ENCODE measurements at places on chromosomes 13 and 19.

GRCh38 chr19:2976609-2977000 lies 759 bp upstream of the TLE6 start:
- DNase-seq, result no peak

DNA sequence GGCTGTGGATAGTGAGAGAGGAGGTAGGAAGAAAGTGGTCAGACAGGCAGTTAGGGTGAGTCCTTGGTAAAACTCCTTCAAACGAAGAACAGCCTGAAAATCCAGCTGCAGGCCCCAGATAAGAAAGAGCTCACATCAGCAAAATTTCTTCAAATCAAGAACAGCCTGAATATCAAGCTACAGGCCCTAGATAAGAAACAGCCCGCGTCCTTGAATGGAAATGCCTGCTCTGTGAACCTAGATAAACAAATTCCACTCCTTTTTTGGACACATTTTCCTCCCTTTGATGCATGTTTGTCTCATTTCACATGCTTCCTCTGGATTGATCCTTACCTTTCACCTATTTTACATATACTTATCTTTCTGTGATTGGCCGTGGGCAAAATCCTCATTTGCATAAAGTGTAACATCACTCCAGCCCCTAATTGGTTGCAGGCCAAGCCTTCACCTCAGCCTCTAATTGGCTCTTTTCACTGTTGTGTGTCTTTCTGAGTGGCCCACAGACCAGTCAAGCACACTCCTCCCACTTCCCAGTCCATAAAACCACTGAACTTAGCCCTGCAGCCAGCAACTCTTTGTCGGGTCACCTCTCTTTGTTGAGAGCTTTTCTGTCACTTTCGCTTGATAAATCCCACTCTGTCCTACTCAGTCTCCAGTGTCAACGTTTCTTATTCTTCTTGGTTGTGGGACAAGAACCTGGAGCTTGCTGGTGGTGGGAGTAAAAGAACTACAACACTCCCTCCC lies 6.0 kb upstream of the SULT2A1 start:
- DNase-seq, result no peak

DNA sequence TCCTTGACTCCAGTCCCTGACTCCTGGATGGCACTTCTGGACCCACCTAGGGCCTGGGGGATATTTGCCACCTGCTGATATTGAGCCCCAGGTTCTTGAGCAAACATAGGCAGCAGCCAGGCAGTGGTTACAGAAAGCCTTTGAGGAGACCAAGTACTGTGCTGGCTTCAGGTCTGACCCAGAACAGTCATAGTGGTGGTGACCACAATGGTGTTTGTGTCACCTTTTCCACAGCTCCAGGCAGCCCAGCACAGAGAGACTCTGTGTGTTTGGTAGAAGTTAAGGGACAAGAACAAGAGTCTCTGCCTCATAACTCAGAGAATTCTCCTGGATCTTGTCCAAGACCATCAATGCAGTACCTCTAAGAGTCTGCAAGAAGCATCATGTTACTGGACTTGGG lies 14.6 kb upstream of the CLC start:
- DNase-seq, result no peak

DNA sequence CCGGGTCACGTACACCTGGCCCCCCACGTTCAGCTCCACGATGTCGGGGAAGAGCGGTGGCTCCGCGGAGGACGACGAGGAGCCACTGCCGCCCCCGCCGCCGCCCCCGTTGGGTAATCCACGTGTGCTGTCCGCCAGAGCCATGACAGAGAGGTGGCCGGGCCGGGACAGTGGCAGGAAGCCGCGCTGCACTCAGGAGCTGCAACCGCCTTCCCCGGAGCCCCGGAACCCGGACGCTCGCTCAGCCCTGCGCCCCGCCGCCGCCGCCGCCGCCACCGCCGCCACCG lies 257 bp downstream of the KCTD12 start:
- DNase-seq, result no peak

GRCh38 chr13:77016888-77017623 lies 9.9 kb downstream of the FBXL3 start:
- no peak for DNase-seq

DNA sequence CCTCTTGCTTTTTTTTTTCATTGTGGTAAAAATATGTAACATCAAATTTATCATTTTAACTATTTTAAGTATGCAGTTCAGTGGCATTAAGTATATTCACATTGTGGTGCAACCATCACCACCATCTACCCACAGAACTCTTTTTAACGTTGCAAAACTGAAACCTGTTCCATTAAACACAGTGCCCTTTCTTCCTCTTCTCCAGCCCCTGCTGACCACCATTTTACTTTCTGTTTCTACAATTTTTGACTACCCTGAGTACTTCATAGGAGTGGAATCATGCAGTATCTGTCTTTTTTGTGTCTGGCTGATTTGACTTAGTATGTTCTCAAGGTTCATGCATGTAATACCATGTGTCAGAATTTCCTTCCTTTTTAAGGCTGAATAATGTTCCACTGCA lies 153.1 kb downstream of the FGF9 start:
- no peak for DNase-seq

GRCh38 chr19:49684251-49684982 lies 5.0 kb upstream of the ADM5 start:
- no peak for DNase-seq

DNA sequence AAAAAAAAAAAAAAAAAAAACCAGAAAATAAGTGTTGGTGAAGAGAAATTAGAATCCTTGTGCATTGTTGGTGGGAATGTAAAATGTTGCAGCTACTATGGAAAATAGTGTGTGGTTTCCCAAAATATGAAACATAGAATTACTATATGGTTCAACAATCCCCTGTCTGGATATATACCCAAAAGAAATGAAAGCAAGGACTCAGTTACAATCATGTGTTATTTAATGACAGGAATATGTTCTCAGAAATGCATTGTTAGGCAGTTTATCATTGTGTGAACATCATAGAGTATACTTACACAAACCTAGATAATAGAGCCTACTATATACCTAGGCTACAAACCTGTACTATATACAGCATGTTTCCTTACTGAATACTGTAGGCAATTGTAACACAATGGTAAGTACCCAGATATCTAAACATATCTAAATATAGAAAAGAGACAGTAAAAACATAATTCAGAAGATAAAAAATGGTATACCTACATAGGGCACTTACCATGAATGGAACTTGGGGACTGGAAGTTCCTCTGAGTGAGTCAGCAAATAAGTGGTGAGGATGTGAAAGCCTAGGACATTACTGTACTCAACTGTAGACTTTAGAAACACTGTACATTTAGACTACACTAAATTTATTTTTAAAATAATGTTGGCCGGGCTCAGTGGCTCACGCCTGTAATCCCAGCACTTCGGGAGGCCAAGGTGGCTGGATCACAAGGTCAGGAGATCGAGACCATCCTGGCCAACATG lies 25.7 kb upstream of the SLC7A1 start:
- DNase-seq, result no peak

All from iPS DF 19.7 (cell line).